ENCODE measurements at places on chromosomes 7 and 10.

GRCh38 chr10:128519581-128519980 lies 393.4 kb upstream of the MKI67 start:
- DNase-seq: no peak

GRCh38 chr7:149664666-149665065 lies 108.7 kb downstream of the ZNF467 start:
- no peak for DNase-seq

GRCh38 chr10:69445041-69445440 lies 6.2 kb upstream of the TSPAN15 start:
- no peak for DNase-seq

DNA sequence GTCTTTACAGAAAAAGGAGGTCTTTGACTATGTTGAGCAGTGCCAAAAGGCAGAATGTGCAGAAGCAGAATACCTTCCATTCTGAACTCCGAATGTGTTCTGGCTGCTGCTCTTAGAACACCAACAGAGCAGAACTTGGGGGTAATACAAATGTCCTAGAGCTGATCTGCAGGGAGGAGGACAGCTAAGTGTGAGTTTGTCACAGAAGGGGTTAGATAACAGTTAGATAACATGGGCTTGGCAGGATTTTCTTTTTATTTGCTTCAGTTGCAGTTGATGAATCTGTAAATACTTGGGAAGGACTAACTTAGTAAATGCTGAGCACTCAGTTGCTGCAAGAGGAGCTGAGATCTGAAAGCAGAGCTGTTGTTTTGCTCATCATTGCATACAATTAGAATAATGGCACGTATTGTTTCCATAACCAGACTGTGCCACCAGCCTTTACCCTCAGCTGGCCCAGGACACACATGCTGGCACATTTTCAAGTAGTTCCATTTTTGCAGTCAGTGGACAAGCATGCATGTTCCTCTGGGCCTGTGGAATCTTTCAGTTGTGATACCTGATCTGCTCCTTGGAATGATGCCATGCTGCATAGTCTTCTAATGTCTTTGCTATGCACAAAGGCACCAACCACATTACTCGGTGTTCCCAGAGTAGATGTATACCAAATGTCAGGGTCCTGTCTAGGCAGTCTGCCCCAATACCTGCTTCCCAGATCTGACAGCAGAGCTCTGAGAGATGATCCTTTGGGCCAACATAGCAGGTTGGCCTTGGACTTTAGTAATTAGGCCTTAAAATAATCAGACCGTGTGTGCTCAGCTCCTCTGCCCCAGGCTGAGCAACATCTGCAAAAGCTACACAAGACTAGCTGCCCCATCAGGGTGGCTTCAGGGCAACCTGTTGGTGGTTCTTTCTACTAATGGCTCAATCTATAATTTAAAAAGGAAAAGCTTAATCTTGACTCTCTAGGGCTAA lies 55.7 kb downstream of the GSDME start:
- DNase-seq: peak; percentile 33

Measured in urinary bladder (tissue), 4 donors.